ENCODE measurements at places on chromosomes 3 and 15. TPM values are rescaled to one million over a fixed set of nuclear protein-coding genes. Genes with fewer than 3 reads are reported as not detected.

RLBP1 gene
- total RNA-seq: not detected

DNA sequence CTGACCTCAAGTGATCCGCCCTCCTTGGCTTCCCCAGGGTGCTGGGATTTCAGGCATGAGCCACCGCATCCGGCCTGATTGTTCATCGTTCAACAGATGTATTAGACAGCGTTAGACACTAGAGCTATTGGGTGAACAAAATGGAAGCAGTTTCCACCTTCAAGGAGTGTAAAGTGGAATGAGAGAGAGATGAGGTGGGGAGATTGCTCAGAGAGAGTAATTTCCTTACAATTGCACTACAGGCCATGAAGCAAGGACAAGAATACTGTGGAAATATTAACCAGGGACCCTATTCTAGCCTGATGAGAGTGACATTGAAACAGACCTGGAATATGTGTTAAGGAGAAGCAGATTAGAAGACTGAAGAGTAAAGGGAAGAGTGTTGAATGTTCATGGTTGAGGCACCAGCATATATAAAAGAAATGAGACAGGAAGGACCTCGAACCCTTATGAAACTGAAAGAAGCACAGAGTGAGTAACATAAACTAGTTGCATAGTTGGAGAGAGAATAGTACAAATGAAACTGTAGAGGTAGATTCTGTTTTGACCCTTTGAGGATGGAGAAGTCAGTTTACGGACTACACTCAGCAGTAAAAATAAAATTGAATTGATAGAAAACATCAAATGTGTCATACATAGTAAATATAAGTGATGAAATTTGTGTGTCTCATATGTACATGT lies 7.2 kb downstream of the RTF1 start:
- no peaks in the 10 kb centered on the region for H3K36me3 ChIP-seq
- peak overlapping the region; percentile 71 for H3K27ac ChIP-seq
- H3K4me3 ChIP-seq: peak overlapping the region; percentile 21
- peaks cover 27% of the 10 kb centered on the region for H3K4me1 ChIP-seq
- H3K27me3 ChIP-seq: no peaks in the 10 kb centered on the region

GRCh38 chr15:33533197-33533596 lies 222.4 kb downstream of the RYR3 start:
- H3K36me3 ChIP-seq: no peaks in the 10 kb centered on the region
- no peak for DNase-seq
- H3K4me1 ChIP-seq: no peaks in the 10 kb centered on the region
- no peaks in the 10 kb centered on the region for H3K27me3 ChIP-seq
- no peak overlapping the region for H3K27ac ChIP-seq
- H3K4me3 ChIP-seq: no peak overlapping the region

- no peak overlapping the region for H3K4me3 ChIP-seq
- peak overlapping the region; percentile 86 for H3K27ac ChIP-seq
- H3K36me3 ChIP-seq: no peaks in the 10 kb centered on the region
- peak; percentile 23 for DNase-seq
- H3K27me3 ChIP-seq: no peaks in the 10 kb centered on the region
Measured at GRCh38 chr3:188914552-188914951, 257.2 kb upstream of the TPRG1 start.

DNA sequence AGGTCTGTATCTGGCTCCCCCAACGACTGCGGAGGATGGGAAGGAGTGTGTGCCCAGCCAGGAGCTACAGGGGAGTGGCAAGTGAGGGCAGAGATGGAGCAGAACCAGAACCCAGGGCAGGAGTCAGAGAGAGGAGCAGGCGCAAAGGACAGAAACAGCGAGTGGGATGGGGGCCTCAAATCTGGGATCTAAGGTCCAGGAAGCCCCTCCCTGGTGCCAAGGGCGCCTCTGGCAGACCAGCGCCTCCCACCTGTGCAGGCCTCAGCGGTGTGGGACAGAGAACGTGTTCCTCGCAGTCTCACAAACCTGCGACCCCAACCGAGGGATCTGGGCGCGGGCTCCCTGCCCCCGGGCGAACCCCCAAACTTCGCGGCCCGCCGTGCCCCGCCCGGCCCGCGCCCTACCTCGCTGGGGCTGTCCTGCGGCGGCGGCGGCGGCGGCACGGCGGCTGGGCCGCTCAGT lies 301 bp downstream of the PCBP4 start:
- no peak for DNase-seq
- H3K27me3 ChIP-seq: no peaks in the 10 kb centered on the region
- H3K4me1 ChIP-seq: peaks cover 18% of the 10 kb centered on the region
- no peaks in the 10 kb centered on the region for H3K36me3 ChIP-seq
- H3K27ac ChIP-seq: peak overlapping the region; percentile 33
- peak overlapping the region; percentile 77 for H3K4me3 ChIP-seq
